ENCODE measurements at places on chromosomes 6 and 20.
A peak's percentile ranks its signal among the peaks of the same experiment; 100 is the strongest.

DNA sequence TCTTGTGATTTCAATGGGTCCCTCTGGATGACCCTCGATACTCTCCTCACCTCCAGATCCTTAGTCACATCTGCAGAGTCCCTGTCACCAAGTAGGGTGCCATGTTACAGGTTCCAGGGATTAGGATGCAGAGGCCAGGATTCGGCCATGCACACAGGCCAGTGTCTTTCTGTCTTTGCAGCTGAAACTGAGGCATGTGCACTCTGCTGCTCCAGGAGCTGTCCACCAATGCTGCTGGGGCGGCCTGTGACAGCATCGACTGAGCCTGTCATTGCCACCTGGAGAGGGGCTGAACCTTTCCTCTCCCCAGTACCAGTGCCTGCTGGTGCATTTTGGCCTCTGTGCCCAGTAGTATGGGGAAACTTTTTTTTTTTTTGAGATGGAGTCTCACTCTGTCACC, 4.4 kb upstream of the RBM38 start:
- no peak overlapping the region for H3K27ac ChIP-seq
- DNase-seq: no peak
- peaks cover 15% of the 10 kb centered on the region for H3K4me1 ChIP-seq
- no peaks in the 10 kb centered on the region for H3K27me3 ChIP-seq
- H3K4me3 ChIP-seq: no peak overlapping the region
- H3K36me3 ChIP-seq: no peaks in the 10 kb centered on the region

DNA sequence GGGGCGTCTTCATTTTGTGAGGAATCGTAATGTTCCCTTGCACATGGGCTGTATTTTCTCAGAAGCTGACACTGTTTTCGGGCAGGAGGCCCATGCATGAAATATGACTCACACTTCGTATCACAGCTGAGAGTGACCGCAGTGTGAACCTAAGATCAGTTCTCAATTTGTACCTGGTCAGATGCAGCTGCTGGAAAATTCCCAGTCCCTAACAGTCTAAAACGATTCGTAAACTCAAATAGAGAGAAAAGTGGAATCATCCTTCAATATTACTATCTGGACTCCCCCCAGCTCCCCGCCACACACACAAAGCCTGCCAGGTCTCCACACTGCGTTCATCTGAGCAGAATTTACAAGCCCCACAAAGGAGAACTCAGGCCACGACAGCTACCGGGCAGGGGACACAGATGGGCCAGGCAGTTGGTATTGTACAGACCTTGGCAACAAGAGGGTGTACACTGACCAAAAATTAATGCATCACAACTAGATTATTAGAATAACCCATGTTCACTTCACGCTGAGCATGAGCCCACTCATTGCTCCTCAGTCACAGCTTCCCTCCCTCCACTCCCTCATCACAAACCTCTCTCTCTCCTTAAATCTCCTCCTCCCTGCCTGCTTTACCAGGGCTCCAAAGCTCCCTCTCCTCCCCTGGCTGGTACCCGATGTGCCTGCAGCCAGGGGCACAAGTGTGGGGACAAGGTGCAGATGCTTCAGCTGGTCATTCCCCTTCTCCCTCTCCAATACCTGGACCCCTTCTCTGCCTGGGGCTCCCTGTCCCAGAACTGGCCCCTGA, 488.4 kb downstream of the PREX1 start:
- peaks cover 2% of the 10 kb centered on the region for H3K27me3 ChIP-seq
- H3K36me3 ChIP-seq: no peaks in the 10 kb centered on the region
- H3K27ac ChIP-seq: no peak overlapping the region
- H3K4me3 ChIP-seq: peak overlapping the region; percentile 6
- no peak for DNase-seq

DNA sequence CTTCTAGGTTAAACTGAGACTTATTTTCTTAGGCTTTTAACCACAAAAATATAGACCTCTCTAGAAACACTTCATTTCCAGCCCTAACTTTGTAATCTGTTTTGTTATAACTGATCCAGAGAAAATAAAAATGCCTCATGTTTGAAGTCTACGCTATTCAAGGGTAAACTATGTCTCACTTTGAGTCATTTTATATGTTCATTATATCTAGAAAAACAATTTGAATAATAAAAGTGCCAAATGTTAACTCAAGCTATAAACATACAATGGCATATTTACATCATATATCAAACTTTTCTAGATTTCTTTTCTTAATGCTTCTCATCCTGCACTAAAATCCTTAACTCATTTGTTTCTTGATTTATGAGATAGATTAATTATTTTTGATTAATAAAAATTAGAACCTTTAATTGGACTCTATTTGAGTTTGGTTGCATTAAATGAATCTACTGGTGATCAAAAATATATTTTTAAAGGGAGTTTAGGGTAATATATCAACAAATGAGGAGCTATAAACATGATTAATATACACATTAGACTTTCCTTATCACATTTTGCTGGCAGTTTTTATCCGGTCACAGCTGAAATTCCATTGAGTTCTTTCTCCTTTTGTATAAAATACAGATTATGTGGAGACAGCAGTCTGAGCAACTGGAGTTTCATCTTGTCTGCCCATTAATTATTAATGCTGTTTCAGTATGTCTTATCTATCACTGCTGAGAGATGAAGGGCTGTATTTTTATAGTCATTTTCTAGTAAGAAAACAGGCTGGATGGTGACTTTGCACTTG, 246.5 kb downstream of the TBX18 start:
- H3K27me3 ChIP-seq: no peaks in the 10 kb centered on the region
- no peak overlapping the region for H3K27ac ChIP-seq
- H3K4me1 ChIP-seq: no peaks in the 10 kb centered on the region
- no peak for DNase-seq
- H3K4me3 ChIP-seq: no peak overlapping the region
- H3K36me3 ChIP-seq: no peaks in the 10 kb centered on the region

- 0 out of 2 replicates have a peak, but pooled peaks cover 2% of the 10 kb centered on the region for H3K27me3 ChIP-seq
- no peaks in the 10 kb centered on the region for H3K36me3 ChIP-seq
- H3K4me3 ChIP-seq: no peak overlapping the region
- no peak for DNase-seq
Measured at GRCh38 chr6:166739976-166740318, 112.9 kb upstream of the RPS6KA2 start.

DNA sequence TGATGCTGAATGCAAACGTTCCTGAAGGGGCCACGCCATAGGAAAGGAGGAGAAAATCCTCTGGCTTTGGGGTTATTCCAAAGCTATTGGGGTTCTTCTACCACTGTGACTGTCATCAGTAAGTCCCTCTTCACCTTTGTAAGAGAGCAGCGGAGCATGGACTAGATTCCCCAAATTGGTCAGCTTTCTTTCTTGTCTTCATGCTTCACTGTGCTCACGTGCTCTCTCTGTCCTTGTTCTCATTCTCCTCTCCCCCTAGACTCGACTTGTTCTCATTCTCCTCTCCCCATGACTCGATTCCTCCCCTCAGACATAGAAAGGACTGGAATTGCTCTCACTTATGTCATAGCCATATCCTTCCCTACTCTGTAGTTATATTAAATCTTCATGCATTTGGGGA, 54.8 kb upstream of the ADGRG6 start:
- H3K27ac ChIP-seq: no peak overlapping the region
- DNase-seq: no peak
- H3K36me3 ChIP-seq: no peaks in the 10 kb centered on the region
- H3K4me1 ChIP-seq: no peaks in the 10 kb centered on the region
- H3K27me3 ChIP-seq: no peaks in the 10 kb centered on the region
